Activated CD4-positive, alpha-beta T cell treated with anti-CD3 and anti-CD28 coated beads for 1 hour (primary cell): ENCODE measurements at places on chromosomes 1 and 21.
A peak's percentile ranks its signal among the peaks of the same experiment; 100 is the strongest.

GRCh38 chr1:58204284-58204683, 342.2 kb downstream of the OMA1 start:
- no peak for DNase-seq

DNA sequence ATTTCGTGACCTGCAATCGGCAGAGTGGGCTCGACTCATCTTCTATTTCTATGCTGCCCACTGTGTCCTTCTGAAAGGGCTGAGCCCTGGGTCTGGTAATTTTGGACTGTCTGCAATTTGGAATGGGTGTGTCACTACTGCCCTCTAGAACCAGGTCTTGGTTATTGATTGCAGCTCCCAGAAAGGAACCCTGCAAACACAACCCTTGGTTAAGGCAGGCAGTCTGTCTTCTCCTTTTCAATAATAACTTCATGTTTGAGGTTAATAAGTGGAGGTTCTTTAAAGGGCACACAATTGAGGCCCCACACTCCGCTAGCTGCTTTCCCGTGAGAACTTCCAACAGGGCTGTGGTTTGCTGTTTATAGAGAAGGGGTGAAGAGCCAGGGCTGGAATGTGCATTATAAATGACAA, 79.9 kb upstream of the LYST start:
- DNase-seq = no peak

DNA sequence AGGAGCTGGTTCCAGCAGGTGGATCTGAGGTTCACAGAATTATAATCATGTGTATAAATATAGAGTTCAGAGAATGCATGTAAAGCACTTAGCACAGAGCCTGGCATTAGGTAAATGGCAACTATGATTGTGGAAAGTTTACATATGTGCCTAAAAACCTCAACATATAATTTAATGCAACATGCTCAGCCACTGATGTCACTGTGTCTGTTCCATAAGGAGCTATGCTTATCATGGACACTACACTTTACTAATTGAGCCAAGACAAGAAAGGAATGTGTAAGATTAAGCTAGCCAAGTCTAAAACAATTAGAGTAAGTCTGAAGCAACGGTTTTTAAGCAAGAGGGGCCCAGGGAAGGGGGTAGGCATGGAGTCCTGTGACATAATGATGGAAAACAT, 61.5 kb downstream of the GNG12 start:
- no peak for DNase-seq

DNA sequence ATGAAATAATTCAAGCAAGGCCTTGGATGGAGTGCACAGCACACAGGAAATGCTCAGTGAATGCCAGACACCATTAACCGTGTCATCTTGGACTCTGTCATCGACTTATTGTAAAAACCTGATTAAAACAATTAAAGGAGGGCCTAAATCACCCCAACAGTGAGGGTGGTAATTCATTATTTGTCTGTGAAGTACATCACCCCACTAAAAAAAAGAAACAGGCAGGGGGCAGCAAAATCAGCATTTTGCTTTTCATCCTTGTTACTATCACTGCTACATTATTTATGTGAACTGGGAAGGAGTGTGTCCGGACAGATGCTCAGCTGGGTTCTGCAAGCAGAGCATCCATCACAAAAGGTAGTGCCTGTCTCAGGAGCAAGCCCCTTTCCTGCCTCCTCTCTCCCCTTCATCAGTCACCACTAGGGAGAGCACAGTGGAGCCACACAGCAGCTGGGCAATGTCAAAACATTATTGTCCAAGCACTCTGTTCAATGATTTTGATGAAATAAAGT, 98.5 kb downstream of the RERE start:
- DNase-seq = no peak

DNA sequence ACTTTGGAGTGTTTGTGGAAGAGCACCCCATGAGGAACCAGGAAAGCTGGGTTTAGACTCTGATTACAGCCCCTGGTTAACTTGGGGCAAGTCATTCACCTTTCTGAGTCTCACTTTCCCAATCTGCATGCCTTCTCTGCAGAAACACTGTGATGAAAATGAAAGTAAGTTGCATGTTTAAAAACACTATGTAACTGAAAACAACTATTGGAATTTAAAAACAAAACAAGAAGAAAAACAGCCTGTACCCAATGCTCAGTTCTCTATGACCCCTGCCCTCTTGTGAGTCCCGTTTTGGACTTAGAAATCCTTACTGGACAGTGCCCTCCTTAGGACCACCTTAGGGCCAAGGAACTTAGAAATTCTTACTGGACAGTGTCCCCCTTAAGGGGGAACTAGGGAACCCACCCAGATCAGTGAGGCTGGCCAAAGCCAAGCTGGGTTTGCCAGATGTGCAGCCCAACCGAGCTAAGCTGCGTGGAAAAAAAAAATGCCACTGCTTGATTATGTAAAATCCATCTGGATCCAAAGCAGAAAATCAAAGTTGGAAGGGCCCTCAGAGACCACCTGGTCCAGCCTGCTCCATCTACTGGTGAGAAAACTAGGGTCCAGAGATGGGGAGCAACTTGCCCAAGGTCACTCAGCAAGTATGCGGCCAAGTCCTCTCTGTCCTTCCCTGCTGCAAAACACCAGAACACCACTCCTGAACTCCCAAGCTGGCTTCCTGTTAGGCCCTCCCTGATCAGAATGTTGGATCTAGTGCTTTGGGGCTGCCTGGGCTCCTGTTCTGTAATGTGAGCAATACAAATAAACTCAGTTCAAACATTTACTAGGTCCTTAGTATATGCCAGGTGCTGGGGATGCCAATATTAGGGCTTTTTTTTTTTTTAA, 77.7 kb downstream of the MRPL37 start:
- no peak for DNase-seq

DNA sequence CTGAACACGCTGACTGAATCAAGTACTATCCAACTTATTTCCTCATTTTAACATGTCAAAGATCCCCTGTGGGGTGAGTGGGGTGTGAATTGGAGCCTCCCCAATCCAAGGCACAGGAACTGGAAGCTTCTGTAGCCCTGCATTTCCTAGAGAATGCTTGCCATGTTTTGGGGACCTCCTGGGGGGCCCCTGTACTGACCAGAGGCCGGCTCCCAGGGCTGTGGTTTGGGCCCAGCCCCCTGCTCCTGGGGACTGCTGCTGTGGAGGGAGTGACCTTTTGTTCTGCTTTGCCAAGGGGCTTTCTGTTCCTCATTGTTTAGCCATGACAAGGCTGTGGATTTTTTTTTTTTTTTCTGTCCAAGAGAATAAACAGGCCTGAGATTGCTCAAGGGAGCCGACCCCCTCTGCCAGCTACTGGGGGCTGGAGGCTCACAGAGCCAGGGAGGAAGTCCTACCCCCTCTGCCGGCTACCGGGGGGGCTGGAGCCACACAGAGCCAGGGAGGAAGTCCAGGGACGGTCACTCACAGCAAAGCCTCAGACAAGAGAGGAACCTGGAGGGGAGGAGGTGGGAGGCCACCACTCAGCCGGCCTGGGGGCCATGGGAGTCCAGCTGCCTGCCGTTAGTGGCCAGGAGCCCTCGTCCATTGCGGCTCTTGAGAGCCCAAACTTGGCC, 17.4 kb downstream of the TNFRSF1B start:
- DNase-seq = no peak

GRCh38 chr1:2381741-2382620, 9.4 kb downstream of the MORN1 start:
- DNase-seq = peak; percentile 62

GRCh38 chr1:82227306-82228095, 426.8 kb downstream of the ADGRL2 start:
- DNase-seq = no peak

GRCh38 chr1:234091876-234092275, 187.4 kb downstream of the SLC35F3 start:
- no peak for DNase-seq

- DNase-seq = no peak
Observed at GRCh38 chr1:44034976-44035716, 3.9 kb upstream of the SLC6A9 start.

- DNase-seq = no peak
Observed at GRCh38 chr1:155008015-155008941, 5.7 kb downstream of the ZBTB7B start.

- no peak for DNase-seq
Observed at GRCh38 chr1:172885411-172885810, 165.3 kb downstream of the TNFSF18 start.

- DNase-seq = peak; percentile 65
Observed at GRCh38 chr1:151534662-151535278, 5.3 kb upstream of the TUFT1 start.
